NCI-H1092 (cell line): ENCODE measurements at places on chromosomes 4 and X.

DNA sequence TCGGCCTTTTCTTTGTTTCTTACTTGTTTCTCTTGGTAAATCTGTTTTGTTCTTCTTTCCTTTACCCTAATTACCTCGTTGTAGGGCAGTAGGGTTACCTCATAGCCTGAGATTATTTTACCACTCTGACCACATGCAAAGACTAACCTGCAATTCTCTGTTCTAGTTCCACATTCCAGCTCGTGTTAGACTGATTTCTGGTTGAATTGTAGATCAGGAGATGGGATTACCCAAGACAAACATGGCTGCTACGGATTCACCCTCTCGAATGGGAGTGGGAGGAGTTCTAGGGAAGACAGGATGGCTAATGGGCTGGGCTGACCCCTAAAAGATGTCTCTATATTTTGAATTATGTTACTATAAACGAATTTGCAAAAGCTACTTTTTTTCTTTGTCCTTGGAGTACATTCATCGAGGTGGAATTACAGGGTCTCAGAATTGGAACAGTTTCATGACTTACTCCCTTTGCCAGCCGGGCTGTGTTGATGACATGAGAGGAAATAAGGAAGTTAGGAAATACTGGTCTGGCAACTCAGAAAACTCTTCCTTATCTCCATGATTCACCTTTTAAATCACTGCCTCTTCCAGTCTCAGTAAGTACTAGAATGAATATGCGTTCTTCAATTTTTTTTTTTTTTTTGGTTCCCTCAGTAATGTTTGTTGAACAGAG is 36.7 kb upstream of the FBXW7 start:
- no peak for DNase-seq

DNA sequence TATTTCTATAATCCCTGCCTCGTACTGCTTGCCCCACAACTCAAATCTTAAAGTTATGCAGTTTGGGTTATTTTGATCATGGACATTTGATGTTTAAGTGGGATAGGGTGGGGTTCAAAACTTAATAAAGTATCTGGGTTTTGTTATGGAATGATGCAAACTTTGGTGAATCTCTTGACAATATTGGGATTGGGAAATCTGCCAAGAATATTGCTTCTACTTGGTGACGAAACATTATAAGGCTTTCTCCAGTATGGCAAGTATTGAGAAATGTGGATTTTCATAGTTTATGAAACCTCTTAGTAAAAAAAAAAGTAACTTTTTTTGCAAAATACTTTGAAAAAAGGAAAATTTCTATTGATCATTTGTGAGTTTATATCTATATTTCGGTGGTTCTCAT is 130.8 kb upstream of the SFRP2 start:
- no peak for DNase-seq

DNA sequence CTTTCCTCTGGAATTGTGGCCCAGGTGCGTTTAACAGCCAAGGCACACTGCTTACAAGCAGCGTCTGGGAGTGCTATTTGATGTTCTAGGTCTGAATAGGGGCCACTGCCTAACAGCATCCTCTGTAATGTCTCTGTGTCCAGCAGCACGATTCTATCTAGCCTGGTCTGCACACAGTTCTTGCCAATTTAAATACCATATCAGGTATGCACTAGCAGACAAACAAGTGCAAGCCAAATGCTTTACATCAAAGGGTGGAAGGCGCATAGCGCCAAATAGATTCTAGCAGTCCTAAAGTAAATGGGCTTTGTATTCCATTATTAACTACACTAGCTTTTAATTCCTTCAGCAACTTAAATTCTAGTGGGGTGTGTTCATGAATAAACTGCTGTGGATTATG is 15.8 kb upstream of the UGDH start:
- no peak for DNase-seq

DNA sequence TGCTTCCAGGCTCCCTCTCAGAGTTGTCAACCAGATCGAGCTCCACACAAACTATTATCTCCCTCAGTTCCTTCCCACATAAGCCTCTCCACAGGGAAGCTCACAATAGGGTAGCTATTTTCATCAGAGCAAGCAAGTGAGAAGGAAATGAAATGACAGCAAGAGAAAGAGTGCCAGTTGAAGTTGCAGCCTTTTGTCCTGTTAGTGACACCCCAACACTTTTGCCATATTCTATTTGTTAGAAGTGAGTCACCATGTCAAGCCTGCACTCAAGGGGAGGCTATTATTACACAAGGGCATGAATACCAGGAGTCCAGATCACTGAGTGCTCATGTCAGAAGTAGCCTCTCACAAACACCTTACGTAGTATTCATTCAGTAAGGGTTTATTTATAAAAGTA is 266.3 kb upstream of the NOCT start:
- no peak for DNase-seq

DNA sequence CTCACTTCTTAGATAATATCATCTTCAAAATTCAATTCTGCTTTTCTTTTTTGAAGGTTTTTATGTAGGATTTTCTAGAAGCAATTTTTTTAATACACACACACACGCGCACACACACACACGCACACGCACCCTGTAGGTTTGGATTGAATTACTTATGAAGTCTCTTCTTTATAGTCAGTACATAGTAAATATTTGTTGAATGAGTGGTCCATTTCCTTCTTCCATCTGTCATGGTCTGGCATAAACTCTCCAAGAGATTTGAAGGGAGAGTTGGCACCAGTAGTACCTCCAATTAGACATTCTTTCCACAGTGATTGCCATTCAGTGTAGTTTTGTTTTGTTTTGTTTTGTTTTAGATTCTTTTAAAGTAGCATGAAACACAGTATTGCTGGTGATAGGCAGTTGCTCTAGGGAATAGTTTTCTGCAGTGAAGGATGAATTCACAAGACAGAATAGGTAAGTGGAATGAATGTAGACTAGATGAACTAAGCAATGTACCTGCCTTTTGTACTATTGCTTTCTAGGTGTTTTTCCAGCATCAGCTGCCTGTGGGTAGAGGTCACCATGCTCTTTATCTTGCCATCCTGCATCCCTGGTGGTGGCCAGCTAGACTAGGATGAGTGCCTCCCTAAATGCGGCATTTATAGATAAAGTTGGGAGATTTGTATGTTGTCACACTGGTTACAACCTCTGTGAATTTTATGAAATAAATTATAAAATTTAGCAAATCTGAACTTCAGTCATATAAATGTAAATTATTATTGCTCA is 20.5 kb downstream of the PDLIM5 start:
- DNase-seq = peak; percentile 3

- no peak for DNase-seq
These were observed 269.8 kb downstream of the COL25A1 start for GRCh38 chr4:109032671-109033070.

DNA sequence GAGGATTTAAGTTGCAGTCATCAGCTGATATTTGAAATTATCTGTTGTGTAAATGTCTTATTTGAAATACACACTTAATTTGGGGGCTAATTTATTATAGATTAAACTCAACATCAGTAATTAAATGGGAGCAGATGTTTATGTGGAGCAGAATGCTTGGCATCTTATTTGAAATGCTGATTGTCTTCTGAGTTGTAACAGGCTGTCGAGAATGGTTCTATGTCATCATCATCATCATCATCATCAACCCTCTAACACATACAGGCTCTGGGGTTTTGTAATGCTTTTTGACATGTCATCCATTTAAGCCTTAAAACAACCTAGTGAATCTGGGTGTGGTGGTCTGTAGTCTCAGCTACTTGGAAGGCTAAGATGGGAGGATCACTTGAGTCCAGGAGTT is 8.2 kb downstream of the MTMR1 start:
- DNase-seq = no peak

- peak; percentile 69 for DNase-seq
These were observed at the start of gene G6PD for GRCh38 chrX:154546354-154547244. Gene G6PD (minus strand): TSS chrX:154546846. CDS start chrX:154546155, 691 bp downstream.

DNA sequence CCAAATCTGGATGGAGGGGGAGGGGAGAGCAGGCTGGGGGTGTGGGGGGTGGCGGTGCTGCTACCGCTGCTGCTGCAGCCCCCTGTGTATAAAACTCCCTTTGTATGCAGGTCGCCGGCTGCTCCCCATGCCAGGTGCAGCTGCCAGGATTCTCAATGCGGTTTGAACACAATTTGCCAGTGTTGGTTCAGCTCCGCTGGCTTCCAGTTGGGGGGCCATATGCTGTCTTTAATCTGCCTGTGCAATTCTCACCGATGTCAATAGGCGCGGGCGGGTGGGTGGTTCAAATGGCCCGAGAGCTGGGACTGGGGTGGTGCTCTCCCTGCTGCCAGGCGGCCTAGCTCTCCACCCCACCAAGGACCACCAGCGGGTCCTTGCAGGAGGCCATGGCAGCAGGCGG is 257.6 kb downstream of the BCOR start:
- DNase-seq = peak; percentile 46

GRCh38 chrX:4547213-4547836 is 833.9 kb upstream of the PRKX start:
- peak; percentile 12 for DNase-seq

- no peak for DNase-seq
These were observed 30.9 kb upstream of the CDKL5 start for GRCh38 chrX:18394477-18394876.

DNA sequence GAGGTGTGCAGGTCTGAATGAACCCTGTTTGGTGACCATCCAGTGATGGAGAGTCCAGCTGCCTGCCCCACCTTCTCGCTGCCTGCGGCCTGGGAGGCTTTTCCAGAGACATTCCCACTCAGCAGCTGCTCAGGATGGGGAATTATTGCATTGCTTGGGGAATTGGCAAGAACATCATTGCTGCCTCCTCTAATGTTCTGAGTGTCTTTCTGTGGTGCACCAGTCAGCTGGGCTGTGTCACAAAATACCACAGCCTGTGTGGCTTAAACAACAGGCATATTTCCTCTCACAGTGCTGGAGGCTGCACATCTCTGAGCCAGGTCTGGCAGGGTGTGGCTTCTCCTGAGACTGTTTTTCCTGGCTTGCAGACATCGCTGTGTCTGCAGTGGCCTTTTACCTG is 86.8 kb upstream of the AFAP1 start:
- no peak for DNase-seq

DNA sequence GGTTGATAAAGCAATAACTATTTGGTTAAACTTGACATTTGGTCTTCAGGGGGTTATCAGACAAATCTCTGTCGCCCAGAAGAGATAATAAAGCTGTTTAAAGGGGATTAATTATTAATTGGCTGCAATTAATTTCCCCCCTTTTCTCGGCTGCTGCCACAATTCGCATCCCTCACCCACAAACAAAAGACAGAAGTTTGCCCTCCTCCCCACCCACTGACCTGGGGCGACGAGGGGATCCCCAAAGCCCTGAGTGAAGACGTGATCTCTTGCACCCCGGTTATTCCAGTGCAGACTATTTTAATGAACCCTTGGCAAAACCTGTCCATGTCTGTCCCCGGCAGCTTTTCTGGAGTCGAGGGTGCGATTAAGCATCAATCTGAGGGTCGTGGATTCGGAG is 55.7 kb upstream of the TMEM33 start:
- DNase-seq = no peak

DNA sequence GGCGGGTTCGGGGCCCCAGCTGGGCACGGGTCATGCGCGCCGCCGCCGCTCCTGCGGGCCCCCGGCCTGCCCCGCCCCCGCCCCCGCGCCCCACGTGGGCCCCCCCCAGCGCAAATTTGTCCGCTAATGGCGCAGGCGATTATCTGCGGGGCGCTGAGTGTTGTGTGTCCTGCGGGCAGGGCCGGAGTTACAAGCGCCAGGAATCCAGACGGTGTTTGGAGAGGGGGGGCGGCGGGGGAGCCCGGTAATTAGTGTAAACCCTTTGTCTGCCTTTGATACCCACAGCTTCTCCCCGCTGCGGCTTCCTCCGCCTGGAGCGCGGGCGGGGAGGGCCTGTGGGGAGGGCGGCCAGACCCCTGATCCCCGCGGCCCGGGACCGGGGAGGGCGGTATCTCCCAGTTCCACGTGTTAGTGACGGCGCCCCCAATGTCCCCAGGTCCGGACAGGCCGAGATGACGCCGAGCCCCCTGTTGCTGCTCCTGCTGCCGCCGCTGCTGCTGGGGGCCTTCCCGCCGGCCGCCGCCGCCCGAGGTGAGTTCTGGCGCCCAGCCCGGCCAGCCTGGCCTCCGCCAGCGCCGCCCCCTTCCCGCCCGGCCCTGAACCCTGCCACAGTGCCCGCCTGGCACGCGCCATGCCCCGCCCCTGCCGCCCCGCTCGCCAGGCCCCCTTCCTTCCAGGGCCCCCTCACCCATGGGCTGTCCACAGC is 761 bp downstream of the FGFRL1 start:
- no peak for DNase-seq

DNA sequence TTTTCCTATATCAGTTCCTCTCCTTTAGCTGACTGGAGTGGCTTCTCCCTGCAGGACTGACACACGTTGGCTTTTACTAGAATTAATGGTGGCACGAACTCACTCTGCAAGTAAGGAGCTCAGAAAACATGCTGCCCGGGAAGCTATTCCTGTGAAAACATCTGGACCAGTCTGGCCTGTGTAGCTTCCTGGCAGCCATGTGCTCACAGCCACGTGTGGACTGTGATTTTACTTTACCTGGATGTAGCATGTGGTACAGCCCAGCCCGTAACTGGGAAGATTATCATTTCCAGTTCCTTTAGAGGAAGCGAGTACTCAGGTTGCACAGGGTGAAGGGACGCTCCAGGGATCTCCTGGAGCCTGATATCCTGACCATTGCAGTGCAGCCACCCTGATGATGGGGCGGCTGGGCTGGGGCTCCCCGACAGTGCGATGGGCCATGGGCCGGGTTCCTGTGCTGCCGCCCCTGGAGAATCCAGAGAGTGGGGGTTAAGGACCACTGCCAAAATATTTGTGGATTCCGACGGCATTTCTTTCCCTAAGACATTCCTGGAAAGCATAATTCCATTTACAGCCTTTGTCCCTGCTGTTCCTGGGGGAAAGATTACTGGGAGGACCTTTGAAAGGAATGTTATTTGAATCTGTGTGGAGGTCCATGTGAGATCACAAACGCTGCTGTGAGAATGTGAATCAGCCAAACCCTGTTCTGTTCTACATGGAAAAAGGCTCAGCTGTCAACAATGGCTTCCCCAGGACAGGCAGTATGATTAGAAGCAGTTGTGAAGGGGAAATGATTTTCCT is 35.0 kb downstream of the PROM1 start:
- no peak for DNase-seq

GRCh38 chr4:38145741-38146140 is 185.5 kb downstream of the PTTG2 start:
- no peak for DNase-seq

DNA sequence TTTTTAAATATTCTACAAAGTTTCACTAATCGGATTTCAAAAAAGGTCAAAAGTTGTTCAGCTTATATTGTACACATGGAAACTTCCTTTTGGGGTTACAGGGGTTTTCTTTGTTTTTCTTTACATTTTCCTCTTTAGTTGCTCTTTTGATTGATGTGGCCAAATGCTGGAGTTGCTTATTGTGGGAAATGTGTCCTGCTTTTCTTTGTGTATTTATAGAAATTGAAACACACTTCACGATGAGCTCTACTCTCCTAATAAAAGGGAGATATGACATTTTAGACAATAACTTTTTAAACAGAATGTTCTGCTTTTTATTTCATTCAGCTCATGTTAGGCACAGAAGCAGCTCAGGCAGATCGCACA is 50.7 kb upstream of the SPRY1 start:
- DNase-seq = no peak

- no peak for DNase-seq
These were observed 3.5 kb downstream of the CCDC22 start for GRCh38 chrX:49238735-49239134.
